ENCODE measurements at places on chromosomes 5 and 9.

GRCh38 chr9:80020056-80020455, 448.3 kb downstream of the TLE4 start:
- DNase-seq: no peak

DNA sequence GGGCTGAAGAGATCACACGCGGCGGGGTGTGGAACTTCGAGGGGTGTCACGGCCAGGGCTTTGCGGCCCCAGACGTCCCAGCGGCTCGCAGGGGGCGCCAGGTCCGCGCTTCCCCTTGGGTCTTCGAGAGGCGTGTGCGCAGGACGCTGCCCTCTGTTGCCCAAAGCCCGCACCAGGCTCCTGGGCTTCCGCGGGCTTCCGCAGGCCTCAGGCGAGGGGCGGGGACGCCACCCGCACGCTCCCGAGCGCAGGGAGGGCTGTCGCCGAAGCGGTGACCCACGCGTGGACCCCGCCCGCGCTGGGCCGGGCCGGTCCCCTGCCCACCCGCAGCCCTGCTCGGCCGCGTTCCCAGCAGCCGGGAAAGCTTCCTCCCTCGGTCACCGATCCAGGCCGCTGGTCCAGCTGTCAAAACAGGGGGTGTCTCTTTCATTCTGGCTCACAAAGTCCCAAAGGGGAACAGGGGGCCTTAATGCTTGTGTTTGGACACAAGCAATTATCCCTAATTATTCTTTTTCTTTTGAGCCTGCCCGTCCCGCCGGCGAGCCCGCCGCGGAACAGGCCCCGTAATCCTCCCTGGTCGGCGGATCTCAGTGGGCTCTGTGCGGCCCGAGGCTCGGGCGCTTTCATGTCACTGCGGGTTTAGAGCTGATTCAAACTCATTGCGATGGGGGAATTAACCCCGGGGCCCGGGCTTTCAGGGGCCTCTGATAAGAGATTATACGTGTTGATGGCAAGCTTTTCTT, 60.6 kb downstream of the TMEM174 start:
- no peak for DNase-seq

- DNase-seq: no peak
These were observed 286.6 kb upstream of the DAP start for GRCh38 chr5:11047625-11048024.

- no peak for DNase-seq
These were observed 58.6 kb downstream of the PTPN3 start for GRCh38 chr9:109439378-109440116.

DNA sequence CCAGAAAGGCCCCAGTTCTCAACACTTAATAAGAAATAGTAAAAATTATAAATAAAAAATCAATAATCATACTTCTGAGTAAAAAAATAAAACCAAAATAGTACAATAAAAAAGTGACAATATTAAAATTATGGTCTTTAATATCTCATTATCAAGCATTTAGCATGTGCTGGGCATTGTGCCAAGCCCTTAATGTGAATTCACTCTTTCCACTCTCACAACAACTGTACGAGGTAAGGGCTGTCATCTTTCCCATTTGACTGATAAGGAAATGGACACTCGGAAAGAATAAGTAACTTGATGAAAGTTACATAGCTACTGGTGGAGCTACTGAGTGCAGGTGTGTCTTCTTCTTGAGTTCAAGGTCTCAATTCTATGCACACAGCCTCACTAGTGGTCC, 43.6 kb downstream of the SEC61B start:
- DNase-seq: no peak

DNA sequence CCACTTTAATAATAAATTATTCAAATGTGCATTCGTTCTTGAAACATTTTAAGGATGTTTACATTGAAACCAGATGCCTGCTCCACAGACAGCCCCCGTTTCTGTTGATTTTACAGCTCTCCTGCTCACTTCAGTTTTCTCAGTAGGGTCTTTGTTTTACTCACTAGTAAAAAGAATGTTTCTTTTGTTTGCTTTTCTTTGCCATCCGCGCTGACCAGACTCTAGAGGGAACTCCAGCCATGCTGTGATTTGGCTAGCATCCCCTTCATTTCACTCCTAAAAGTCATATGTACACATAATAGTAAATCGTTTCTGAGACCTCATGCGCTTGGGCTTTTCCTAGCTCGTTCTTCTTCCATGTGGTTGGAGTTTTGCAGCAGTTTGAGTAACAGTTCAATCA, 28.7 kb upstream of the PALM2AKAP2 start:
- no peak for DNase-seq

DNA sequence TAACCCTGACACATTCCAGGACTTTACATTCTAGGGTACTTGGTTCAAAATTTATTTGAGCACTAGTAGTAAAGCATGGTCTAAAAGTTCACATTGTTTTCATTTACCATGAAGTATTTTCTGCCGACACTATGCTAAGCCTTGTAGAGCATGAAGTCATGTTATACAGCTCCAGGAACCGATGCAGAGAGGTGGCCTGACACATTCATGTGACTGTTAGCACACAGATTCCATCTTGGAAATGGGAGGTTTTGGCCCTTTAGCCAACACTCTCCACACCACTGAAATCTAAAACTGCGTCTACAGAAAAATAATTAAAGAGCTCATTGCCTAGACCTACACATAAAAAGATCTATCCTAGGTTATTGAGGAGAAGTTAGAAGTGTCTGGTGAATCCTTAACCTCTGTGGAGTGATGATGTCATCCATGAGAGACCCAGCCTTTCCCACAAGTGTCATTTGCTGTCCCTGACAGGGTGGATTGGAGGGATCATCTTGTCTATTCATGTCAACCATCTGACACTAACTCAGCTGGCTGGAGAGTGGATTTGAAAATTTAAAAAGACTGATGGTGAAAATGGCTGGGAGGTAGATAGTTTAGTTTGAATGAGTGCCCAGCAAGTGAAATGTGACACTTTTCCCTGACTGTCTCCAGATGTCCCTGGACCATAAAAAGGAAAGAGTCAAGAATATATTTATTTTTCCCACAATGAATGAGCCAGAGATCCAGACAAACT, 1.3 kb downstream of the RANBP3L start:
- no peak for DNase-seq
